ENCODE measurements at places on chromosomes 5 and 9.

DNA sequence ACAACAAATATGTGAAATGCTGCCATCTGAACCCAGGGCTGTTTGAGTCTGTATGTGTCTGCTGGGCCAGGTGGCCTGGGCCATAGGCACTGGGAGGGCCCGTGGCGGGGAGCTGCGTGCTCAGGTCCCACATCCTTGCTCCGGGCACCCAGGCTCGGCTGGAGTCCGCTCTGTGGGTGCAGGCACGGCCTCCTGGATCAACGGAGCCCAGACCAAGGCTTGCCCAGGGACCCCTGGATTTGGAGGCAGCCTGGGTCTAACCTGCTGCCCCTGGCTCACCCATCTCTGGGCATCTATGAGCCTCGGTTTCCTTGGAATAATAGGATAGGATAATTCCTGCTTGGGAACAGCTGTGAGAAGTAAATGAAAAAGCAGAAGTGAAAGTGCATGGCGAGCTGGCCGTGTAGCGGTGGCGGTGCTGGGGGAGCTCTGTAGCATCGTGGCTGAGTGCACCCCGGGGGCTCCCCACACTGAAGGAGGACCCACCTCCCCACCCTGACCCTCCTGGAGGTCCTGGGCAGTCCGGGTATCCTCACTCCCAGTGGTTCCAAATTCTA lies 1.2 kb downstream of the CDHR2 start:
- no peak for DNase-seq

DNA sequence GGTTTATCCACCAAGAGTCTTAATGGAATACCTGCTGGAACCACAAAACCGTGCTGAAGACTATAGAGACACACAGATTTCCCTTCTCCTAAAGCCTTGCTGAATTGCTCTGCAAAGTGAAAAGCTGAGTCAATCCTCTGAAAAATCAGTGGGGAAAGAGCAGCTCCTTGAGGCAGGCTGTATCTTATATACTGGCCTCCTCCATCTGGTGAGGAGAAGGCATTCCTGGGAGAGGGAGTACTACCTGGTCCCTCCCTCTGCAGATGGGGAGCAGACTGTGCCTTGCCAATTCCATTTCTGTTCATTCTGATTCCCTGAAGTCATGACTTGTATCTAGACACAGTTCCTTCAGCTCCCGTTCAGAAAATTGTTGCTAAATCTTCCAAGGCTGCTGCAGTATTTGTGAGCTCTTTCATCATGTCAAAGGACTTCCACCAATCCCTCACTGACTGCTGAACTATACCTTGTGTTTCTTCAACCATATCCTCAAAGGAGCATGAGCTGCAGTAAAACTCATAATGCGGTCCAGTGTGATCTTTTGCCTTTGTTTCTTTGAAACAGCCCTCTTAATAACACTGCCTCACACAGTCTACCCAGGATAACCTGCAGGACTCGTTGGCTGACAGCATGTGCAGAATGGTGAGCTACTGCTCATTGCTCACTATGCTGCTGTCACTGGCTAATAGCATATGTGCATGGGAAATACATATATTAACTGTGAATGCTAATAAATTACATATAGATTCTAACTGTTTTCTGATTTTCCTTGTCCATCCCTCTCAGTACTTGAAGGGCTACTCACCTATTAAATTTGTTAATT lies 84.5 kb downstream of the FOXD1 start:
- DNase-seq, result no peak

- DNase-seq, result no peak
Observed at GRCh38 chr5:148011398-148012137, 52.2 kb upstream of the SPINK5 start.

- DNase-seq, result no peak
Observed at GRCh38 chr5:133292300-133292699, 240.5 kb downstream of the HSPA4 start.

DNA sequence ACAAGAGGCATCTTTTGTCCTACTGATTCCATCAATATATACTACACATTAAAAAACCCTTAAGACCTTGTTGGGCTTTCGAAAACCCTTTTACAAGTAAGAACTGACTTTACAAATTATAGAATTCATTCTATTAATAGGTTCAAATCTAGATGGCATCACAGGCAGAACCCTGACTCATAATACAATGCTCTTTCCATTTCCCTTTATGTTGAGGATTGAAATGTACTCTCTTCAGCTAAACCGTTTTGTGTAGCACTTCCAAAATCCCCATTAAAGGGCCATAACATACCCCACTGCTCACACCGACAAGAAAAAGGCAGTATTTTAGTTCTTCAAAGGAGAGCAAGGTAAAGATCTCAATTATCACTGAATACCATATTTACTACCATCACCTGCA lies 11.2 kb downstream of the CSNK1A1 start:
- no peak for DNase-seq

DNA sequence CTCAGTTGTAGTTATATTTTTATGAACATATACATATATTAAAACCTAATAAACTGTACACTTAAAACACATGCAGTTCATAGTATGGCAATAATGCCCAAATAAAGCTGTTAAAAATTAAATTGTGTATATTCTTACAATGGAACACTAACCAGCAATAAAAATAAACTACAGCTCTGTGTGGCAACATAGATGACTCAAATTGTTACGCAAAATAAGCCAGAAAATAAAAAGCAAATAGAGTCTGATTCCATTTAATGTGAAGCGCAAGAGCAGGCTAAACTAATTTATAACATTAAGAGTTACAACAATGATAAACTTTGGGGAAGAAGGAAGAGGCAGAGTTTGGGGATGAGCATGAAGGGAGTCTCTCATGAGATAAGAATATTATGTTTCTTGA lies 597.3 kb downstream of the TLE1 start:
- DNase-seq, result no peak

- no peak for DNase-seq
Observed at GRCh38 chr5:169629847-169630548, 7.1 kb upstream of the DOCK2 start.

DNA sequence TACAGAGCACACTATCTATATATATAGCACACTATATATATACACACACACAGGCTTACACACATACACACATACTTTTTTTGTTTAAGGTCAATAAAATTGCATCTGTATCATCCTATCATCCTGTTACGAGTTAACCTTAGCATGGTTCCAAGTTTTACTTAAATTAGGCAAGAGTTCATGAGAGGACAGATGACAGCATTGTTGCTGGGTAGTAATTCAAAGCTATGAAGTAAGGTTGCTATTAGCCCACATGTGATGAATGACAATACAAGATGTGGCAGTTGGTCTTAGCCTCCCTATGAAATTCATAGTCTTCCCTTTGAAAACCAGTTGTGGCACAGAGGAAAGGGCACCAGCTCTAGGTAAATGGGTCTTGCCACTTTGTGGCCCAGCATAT lies 438.1 kb downstream of the ACTL7B start:
- DNase-seq, result no peak

DNA sequence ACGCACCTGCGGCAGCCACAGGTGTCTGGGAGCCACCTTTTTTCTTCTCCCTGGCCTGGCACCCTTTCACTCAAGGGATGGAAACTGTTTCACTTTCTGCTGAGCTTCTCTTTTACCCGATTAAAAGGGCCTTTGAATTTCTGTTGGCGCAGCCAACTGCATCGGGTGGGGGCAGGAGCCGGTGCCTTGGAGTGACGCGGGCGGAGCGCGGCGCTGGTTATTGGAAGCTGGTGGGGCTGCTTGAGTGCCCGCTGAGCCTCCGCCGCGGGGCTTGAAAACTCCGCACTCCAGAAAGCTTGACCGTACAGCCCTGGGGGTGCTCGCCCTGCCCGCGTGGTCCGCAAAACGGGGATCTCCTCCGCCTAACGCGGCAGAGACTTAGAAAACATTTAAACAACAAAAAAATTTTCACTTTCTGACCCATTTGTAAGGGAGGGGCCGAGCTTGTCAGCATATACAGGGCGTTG lies 52.0 kb upstream of the TJP2 start:
- DNase-seq, result peak; percentile 67

DNA sequence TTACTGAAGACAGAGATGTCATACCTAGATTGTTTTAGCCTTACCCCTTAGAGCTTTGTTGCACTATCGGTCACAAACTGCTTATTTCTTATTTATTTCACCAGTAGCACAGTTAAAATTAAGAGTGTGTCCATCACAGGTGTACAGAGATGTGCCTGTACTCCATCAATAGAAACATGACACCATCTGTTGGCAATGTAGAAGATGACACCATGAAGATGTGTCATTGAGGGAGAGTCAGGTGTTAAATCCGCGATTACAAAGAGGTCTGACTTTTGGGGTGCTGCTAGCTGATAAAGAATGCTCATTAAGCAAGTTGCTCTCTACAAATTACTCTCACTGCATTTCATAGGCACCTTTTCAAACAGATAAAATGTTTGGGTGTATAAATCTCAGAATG lies 164.4 kb downstream of the SMARCA2 start:
- no peak for DNase-seq

- DNase-seq, result no peak
Observed at GRCh38 chr5:120207129-120207528, 257.0 kb upstream of the PRR16 start.

- DNase-seq, result no peak
Observed at GRCh38 chr9:124812441-124812876, 35.5 kb downstream of the OLFML2A start.

DNA sequence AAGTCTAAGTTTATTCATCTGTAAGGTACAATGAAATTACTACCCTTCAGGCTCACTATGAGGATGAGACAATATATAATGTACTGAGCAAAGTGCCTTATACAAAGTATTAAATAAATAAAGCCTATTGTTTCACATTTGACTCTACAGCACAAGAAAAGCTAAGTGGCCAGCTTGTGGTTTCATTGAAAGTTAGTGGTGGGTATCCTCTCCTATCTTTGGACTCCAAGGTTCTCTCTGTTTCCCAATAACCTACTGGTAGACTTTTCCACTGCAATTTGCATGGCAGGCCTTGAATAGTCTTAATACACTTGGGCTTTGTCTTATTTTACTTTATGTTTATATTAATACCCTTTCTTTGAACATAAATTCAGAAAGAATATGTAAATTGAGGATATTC lies 262.7 kb downstream of the DEPDC1B start:
- DNase-seq, result no peak
